ENCODE measurements at places on chromosomes 7 and 10.

DNA sequence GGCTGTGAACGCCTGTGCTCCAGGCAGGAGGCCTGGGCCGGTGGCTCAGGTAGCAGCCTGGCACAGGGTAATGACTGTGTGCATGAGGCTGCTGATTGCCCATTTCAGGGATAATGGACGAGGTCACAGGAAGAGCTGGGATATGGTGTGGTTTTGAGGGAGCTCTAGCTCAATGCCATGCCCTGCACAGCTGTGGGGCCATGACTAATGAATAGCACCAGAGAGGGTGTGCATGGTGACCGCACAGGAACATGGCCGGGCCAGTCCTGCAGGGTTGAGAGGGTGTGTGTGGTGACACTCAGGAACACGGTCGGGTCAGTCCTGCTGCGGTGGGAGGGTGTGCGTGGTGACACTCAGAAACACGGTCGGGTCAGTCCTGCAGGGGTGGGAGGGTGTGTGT lies 21.8 kb downstream of the NKX6-2 start:
- no peak for DNase-seq

DNA sequence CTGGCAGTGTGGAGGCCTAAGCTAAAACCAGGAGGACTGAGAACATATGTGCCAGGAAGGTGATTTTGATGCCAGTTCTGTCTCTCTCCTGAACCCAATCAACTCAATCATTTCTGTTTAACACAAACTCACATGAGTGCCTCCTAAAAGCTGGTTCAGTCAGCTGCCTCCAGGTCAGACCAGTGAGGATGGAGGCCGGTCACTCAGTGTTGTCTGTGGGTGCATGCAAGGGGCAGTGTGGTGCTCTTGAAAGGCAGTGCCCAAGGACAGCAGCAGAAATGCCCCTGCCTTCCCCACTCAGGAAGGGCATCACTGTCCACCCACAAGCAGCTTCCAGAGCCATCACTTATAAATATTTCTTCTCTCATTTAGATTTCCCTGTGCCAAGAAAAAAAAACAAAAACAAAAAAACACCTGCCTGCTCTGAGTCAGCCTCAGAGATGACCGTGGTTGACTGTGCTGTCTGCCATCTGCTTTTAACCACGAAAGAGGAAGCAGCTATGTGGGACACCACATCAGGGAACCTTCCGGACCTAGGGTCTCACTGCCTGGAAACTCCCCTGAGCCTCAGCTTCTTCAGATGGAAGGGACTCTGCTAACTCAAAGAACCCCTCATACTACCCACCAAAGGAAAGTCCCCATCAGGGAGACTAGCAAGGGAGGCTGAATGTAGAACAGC lies 39.1 kb downstream of the VOPP1 start:
- peak; percentile 43 for DNase-seq

GRCh38 chr10:62541811-62542210 lies 167.6 kb downstream of the ZNF365 start:
- DNase-seq, result no peak

GRCh38 chr10:74644738-74645137 lies 181.7 kb upstream of the KAT6B start:
- no peak for DNase-seq

- no peak for DNase-seq
Measured at GRCh38 chr10:62850646-62851045, 34.5 kb upstream of the EGR2 start.

DNA sequence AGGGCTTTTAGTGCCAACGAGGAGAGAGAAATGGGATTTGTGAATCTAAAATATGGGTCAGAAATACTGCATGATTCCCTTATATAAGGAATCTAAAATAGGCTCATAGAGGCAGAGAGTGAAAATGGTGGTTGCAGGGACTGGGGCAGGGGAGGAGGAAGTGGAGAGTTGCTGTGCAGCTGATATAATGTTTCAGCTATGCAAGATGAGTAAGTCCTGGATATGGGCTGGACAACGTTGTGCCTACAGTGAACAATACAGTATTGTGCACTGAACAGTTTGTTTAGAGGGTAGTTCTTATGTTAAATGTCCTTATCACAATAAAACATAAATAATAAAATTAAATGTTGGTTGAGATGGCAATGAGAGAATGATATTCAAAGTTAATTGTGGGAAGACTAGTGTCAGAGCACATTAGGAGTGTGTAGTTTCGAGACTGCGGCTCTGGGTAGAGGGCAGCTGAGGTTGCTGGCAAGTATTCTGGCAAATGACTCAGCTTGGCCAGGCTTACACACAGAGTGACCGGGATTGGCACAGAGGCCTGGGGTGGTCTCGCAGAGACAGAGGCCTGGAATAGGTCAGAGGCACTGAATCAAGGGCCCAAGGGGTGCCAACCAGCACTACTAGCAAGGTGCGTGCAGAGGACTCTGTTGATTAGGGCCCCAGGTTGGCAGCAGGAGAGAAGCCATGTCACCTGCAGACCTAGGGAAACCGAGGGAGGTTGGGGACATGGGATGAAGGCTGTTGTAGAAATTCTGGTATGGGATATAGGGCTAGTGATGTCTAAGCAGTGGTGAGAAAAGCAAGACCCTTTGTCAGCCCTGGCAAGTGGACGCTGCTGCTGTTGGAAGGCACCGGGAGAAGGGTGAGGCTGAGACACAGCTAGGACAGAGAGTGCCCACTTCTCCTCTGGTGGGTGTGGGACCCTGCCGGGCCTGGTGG lies 2.8 kb upstream of the DEPP1 start:
- DNase-seq, result peak; percentile 85

- DNase-seq, result peak; percentile 33
Measured at GRCh38 chr7:11341285-11341944, 367.7 kb downstream of the PHF14 start.

DNA sequence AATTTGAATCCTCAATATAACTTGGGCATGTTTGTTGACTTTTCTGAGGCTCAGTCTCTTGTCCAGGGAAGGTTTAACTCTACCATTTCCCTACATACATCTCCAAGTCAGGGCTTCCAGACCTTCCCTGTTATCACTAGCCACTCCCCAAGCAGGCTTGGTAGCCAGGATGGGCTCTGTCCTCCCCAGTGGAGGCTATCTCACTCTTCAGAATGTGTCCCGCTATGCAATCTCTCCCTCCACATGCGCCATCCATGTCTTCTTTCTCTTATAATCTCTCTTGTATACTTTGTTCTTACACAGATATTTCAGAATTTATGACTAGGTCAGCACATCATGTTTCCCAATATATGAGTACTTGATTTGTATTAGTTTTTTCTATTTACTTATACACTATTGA lies 310.4 kb downstream of the HGF start:
- DNase-seq, result no peak

DNA sequence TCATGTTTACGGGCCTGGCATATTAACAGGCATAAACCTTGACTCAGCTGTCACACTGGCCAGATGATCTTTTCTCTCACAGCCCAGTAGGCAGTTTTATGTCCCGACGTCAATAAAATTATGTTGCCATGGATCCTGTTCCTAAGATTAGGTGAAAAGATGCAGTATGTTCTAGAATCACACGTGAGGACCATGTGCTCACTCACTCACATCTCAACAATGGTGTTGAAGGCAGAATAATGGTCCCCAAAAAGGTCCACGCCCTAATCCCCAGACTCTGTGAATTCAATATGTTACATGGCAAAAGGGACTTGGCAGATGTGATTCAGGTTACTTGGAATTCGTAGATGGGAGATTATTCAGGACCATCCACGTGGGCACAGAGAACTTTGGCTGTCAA lies 3.5 kb downstream of the DOCK1 start:
- DNase-seq, result no peak

DNA sequence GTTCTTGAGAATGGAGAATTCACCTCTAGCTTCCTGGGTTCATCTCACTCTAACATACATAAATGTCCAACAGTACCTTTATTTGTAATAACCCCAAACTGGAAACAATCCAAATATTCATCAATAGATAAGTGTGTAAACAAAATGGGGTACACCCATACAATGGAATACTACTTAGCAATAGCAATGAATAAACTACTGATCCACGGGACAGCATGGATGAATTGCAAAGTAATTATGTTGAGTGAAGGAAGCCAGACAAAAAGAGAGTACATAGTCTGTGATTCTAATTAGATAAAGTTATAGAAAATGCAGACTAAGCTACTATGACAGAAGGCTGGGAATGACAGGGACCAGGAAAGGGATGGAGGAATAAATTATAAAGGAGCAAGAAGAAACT lies 391.3 kb downstream of the CCSER2 start:
- no peak for DNase-seq

GRCh38 chr7:151034312-151035025 lies 6.2 kb downstream of the ABCB8 start:
- no peak for DNase-seq
